Left lobe of liver (tissue), 2 donors: ENCODE measurements at places on chromosomes 16 and 17.

DNA sequence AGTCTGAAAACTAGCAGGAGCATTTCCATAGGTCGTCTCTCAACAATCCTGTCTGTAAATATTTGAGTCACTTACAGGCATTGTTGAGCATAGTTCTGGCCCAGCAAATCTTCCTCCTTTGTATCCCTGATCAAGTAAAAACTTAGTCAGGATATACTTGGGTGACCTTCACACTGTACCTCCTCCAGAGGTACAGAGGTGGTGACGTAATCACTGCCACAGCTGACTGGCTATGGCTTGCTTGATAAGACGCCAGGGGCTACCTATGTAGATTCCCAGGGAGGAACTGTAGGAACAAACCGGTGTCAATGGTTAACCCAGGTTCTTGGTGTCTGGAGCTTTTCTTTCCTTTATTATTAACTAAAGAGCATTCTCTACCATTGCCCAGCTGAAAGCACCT lies at the start of gene KCNJ16:
Gene KCNJ16 (plus strand): TSS at position 270 of the 400 bp plus-strand sequence. CDS start 56,863 bp downstream, outside the sequence.
- DNase-seq, result no peak

DNA sequence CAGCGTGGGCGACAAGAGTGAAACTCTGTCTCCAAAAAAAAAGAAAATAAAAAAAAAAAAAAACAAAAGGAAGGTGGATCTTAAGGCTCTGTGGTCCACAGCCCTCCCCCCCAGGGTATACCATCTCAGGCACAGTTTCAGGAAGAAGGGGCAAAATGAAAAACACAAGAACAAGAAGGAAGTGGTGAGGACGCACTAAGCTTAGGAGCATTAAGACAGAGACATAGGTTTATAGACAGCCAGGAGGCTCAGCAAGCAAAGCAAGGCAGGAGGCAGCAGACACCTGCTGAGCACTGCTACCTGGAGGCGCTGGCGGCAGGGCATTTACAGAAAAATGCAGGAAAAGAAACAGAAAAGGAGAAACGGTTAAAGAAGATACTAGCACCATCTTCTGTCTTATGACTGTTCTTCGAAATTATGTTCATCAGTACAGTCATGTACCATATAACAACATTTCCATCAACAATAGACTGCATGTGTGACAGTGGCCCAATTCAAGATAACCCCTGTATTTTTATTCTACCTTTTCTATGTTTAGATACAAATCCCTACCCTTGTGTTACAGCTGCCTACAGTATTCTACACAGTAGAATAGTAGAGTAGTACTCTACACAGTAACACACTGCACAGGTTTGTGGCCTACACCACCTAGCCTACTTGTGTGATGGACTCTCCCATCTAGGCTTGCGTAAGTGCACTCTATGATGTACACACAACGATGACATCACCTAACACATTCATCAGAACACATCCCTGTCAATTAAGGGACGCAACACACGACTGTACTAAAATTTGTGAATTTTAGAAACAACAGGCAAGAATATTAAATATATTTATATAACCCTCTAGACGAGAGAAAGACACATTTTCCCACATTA lies 62.5 kb downstream of the XPO6 start:
- no peak for DNase-seq

- no peak for DNase-seq
These were observed 199.8 kb upstream of the CHMP6 start for GRCh38 chr17:80791758-80792284.

DNA sequence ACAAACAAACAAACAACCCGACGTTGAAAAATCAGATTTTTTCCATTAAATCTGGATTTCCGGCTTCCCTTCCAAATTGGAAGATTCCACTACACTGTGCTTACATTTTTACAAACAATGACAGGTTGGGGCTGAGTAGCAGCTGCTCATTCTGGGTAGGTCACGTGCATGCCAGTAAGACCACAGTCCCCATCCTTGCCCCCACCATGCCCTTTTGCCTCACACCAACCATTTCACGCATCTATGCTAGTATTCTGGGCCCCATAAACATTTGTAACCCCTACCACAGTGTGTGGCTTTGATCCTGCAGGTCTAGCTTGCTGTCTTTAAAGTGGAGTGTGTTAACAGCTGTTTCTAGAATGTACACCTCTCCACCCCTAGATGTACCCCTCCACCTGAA lies 366.1 kb downstream of the XYLT1 start:
- no peak for DNase-seq

GRCh38 chr17:80898716-80899115 lies 92.9 kb upstream of the CHMP6 start:
- DNase-seq, result no peak

- no peak for DNase-seq
These were observed 6.7 kb upstream of the MYO15A start for GRCh38 chr17:18101828-18102227.

- no peak for DNase-seq
These were observed 12.9 kb upstream of the MAP2K3 start for GRCh38 chr17:21271454-21272183.

DNA sequence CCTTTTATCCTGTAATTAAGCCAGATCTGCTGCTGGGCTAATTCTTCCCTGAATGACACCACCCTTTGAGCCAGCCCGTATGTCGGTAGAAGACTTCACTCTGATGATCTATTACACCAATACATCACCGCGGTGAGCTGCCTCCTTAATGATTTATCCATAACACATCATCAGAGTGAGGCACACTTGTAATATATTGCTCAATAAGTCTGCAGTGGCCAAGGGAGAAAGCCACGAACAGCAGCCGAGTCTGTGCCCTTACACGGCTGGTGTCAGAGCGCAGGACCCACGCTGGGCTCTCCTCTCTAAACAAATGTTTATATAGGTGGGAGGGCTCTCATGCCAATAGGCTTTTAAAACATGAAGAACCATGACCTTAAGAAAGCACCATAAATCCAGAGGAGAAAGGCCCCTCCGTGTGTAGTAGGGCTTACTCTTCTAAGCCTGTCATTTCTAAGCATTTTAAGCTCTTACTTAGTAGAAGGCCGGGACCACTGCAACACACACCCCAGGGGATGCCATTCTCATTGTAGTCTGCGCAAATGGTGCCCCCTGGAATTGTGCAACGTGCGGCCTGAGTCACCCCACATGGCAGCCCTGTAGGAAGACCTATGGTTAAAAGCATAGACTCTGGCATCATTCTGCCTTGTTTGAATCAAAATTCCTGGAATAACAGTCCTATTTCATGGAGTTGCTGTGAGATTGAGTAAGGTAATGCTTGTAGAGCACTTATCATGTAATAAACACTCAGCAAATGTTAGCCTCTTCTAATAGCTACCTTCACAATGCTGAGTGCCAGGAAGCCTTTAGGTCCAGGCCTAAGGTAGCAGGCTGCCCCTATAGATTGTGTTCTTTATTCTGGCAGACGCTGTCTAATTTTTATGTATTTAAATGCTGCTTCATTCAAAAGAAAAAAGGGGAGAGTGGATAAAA lies 26.1 kb downstream of the MRPS23 start:
- DNase-seq, result no peak

- no peak for DNase-seq
These were observed 70.5 kb downstream of the GAS7 start for GRCh38 chr17:10127819-10128425.

DNA sequence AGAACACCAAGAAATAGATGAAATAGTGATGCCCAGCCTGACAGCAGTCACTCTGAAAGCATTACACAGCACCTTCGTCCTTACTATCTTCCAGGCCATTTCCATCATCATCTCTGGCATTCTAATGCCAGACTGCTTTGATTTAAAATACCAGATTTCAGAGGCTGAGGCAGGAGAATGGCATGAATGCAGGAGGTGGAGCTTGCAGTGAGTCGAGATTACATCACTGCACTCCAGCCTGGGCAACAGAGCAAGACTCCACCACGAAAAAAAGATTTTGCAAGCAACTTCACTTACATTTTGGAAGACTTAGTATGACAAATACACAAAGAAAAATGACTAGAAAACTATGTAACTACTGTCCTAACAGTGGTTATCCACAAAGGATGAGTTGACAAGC lies 244.0 kb downstream of the CPPED1 start:
- no peak for DNase-seq

DNA sequence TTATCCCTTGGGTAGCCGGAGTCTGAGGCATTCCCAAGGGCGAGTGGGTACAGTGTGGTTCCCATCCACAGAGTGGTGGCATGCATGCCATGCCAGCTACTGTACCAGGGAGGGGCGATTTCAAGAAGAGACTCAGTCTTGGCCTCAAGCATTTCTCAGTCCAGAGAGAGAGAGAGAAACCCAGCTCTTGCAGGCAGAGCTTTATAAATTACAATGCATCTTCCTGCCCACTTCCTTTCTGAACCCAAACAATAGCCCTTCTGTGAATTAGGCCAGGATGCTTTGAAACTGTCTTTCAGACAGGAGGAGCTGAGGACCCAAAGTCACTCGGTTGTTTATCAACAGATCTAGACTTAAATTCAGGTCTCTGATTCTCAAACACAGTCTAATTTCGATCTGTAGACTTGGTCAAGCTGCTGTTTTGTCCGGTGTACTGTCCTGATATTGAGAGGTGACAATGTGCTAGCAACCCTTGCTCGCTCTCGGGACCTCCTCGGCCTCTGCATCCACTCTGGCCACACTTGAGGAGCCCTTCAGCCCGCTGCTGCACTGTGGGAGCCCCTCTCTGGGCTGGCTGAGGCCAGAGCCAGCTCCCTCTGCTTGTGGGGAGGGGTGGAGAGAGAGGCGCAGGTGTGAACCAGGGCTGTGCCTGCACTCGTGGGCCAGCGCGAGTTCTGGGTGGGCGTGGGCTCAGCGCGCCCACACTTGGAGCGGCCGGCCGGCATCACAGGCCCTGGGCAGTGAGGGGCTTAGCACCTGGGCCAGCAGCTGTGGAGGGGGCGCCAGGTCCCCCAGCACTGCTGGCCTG lies 408.0 kb downstream of the UTP18 start:
- DNase-seq, result no peak

GRCh38 chr17:44673893-44674292 lies 15.7 kb downstream of the CCDC43 start:
- DNase-seq, result no peak

DNA sequence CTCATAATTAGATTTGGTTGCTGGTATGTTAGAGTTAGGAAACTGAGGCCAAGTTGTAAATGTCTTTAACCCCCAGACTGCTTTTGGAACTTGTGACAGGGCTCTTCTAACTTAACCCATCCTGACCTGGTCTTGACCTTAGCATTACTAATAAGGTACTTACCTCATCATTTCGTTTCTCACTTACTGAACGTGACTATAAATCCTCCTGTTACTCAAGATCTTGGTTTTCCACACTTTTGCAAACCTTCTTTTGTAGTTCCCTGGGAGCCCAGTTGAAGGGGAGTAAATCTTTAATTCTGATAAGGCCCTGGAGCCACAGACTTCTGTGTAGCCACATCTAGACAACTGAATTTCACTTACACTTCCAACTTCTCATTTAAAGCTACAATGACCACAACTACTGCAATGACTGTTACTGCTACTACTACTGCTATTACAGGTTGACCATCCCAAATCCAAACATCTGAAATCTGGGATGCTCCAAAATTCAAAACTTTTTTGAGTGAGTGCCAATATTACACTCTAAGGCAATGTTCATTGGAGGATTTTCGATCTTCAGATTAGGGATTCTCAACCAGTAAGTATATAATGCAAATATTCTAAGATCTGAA lies 248.8 kb upstream of the TBX2 start:
- no peak for DNase-seq

- DNase-seq, result peak; percentile 42
These were observed 54.2 kb downstream of the BEAN1 start for GRCh38 chr16:66481081-66481942.
